ENCODE measurements at places on chromosomes 3 and 15.
A peak's percentile ranks its signal among the peaks of the same experiment; 100 is the strongest.

- no peak for DNase-seq
These were observed 1.2 kb downstream of the SS18L2 start for GRCh38 chr3:42591811-42592210.

DNA sequence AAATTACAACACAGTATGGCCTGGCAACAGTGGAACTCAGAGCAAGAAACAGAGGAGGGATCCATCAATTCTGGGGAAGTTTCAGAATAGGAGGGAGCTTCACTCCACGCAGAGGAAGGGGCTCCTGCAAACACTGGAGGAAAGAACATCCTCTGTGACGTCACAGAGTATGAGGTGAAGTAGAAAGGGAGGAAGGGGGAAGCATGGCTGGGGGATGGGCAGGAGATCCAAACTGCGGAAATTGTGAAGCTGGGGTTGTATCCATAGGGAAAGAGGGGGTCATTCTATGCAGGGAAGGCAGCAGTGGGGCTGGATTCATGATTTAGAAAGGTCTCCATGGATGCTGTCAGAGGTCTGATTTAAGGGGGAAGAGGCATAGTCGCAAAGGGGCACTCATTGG is 8.3 kb upstream of the SCN10A start:
- no peak for DNase-seq

- DNase-seq: no peak
These were observed 161.1 kb downstream of the CLSTN2 start for GRCh38 chr3:140096037-140096436.

DNA sequence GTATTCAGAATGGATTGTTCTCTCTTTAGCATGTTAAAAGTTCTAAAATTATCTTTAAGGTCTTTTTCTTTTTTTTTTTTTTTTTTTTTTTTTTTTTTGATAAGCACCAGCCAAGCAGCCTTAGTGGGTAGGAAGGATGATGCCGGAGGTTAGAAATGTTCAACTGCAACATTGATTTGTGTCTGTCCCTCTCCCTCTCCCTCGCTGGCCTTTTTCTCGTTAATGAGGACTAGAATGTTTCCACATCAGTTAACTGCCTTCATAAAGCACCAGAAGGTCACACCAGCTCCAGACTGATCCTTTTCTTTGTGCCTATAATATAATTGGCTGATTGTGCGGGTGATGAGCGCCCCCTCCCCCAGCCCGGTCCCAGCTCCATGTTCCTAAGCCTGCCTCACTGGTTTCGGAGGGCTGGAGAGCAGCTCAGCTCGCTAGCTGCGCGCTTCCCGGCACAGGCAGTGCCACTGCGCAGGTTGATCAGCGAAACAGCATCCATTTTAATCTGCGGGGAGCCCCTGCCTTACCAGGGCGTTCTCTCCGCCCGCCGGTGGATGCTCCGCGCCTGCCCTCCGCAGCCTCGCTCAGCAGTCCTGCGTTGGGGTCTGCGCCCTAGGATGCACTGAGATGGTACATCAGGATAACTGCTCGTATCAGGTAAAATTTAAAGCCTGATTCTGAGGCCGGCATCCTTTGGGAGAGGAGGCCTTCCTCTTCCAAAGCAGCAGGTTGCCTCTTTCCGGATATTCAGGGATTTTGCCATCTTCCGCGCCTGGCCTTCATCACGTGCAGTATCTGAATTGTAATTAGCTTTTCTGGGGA is 148.9 kb upstream of the IL12A start:
- peak; percentile 83 for DNase-seq

GRCh38 chr15:62079594-62079993 is 12.8 kb downstream of the C2CD4A start:
- DNase-seq: no peak

- DNase-seq: no peak
These were observed 4.3 kb upstream of the LTK start for GRCh38 chr15:41517895-41518449.

DNA sequence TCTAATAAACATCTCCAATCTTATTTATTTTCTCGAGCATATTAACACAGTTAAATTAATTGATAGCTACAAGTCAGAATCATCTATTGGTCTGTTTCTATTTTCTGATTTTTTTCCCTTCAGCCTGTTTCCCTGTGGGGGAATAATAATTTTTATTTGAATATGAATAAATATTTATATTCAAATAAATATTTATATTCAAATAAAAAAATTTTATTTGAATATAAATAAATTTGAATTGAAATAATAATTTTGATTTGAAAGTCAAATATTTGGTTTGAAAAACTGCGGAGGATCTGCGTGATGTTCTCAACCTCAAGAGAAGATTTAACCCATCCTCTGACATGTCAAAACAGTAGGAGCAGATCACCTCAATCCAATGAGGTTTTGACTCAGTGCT is 380.1 kb upstream of the MEIS2 start:
- DNase-seq: no peak

DNA sequence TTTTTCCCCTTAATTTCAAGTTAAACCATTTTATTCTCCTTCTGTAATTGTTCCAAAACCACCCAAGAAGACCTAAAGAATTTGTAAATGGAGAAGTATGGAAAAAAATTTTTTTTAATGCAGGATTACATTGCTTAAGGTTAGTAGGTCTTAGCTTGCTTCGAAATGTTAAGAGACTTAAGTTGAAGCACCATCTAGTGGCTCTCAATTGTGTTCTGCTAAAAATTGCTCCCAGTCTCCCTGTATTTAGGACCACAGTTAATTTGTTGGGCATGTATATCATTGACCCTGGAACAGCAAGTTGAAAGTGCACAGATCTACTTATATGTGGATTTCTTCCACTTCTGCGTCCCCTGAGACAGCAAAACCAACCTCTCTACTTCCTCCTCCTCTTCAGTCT is 32.4 kb downstream of the CD200R1L start:
- no peak for DNase-seq

- no peak for DNase-seq
These were observed 3.0 kb upstream of the TLE3 start for GRCh38 chr15:70100474-70101341.

- no peak for DNase-seq
These were observed 148.8 kb upstream of the GADL1 start for GRCh38 chr3:31043184-31043819.

- peak; percentile 12 for DNase-seq
These were observed 125.1 kb downstream of the GABRG3 start for GRCh38 chr15:27095886-27096624.

DNA sequence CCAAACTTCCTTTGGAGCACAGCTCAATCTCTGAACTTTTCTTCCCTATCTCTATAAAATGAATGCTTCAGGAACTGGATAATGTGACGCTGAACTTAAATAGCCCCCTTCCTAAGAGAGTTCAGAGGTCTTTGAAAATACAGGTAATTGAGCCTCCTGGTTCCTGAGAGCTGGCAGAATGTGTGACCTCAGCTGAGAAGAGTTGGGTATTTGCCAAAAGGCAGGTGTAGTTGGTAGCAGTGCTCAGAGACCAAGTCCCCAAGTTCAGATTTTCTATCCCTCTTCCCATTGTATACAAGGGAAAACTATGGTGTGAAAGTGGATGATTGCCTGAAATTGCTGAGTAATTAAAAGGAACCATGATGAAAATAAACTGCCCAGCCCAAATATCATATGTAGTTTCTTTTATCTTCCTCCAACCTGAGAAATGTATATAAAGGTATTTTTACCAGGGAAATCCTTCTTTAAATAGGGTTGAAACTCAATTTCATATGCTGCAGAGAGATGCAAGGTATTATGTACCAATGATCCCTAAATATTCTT is 154.6 kb upstream of the ICE2 start:
- DNase-seq: peak; percentile 26

DNA sequence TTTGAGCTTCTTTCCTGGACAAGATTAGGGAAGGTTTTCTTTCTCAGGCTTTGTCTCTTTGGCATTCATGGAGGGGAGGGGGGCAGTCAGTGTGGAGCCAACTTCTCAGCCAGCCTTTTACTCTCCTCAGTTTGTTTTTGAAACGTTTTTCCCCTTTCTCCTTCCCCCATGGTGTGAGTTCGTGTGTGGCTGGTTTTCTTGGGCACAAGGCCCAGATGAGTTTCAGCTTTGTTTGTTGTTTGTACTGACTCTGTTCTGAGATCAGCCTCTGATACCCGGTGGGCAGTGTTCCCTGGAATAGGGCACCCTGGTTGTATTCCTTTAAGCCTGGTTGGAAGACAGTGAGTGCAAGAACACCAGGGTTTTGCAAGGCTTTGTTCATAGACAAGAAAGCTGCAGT is 168.2 kb upstream of the RARB start:
- DNase-seq: no peak

- DNase-seq: no peak
These were observed 55.1 kb downstream of the LPP start for GRCh38 chr3:188209034-188209433.
